IMR-90 (cell line): ENCODE measurements at places on chromosomes 5 and 9. TPM values are rescaled to one million over a fixed set of nuclear protein-coding genes. Genes with fewer than 3 reads are reported as not detected.

The TMEM252 gene
- total RNA-seq = not detected in 2 replicates

The ADAMTS13 gene
- under 0.01 and 0.18 TPM in 2 replicates for total RNA-seq

The SARDH gene
- 4.7 and 5.0 TPM in 2 replicates for total RNA-seq

The ANGPTL2 gene
- total RNA-seq = 9.5 and 14.7 TPM in 2 replicates

The ORM2 gene
- total RNA-seq = not detected in 2 replicates

The CCDC187 gene
- not detected in 2 replicates for total RNA-seq

The OGN gene
- total RNA-seq = under 0.01 TPM in 1 of 2 replicates, not detected in the other

The HAVCR2 gene
- total RNA-seq = under 0.01 TPM in 2 replicates

The ADGRD2 gene
- total RNA-seq = not detected in 2 replicates

The DRD1 gene
- total RNA-seq = 0.18 and 0.28 TPM in 2 replicates

The PDLIM4 gene
- total RNA-seq = 61.1 and 97.5 TPM in 2 replicates

The PCDHGB4 gene
- 16.4 and 17.6 TPM in 2 replicates for total RNA-seq

The CER1 gene
- not detected in 2 replicates for total RNA-seq

The SV2C gene
- total RNA-seq = not detected in 2 replicates

The ZFP37 gene
- total RNA-seq = 3.6 and 4.4 TPM in 2 replicates

The PCDHA10 gene
- under 0.01 TPM in 2 replicates for total RNA-seq

The RIMOC1 gene
- total RNA-seq = 4.1 and 10.3 TPM in 2 replicates

The RMRP gene
- 13,690 and 21,707 TPM in 2 replicates for total RNA-seq

The PGM5 gene
- total RNA-seq = 12.8 and 14.7 TPM in 2 replicates

The SPATA31D4 gene
- not detected in 2 replicates for total RNA-seq

The ZFP2 gene
- 0.18 and 0.56 TPM in 2 replicates for total RNA-seq

The PIP5K1B gene
- not detected in 2 replicates for total RNA-seq

The CSF1R gene
- total RNA-seq = under 0.01 and 0.36 TPM in 2 replicates

The BASP1 gene
- total RNA-seq = 39.6 and 70.5 TPM in 2 replicates

The IL5 gene
- not detected in 2 replicates for total RNA-seq

The RCL1 gene
- total RNA-seq = 13.8 and 14.7 TPM in 2 replicates

The TRIM7 gene
- total RNA-seq = 0.54 and 0.83 TPM in 2 replicates

The ENTPD2 gene
- total RNA-seq = not detected in 2 replicates
